ENCODE measurements at places on chromosomes 6 and 20.
A peak's percentile ranks its signal among the peaks of the same experiment; 100 is the strongest.

DNA sequence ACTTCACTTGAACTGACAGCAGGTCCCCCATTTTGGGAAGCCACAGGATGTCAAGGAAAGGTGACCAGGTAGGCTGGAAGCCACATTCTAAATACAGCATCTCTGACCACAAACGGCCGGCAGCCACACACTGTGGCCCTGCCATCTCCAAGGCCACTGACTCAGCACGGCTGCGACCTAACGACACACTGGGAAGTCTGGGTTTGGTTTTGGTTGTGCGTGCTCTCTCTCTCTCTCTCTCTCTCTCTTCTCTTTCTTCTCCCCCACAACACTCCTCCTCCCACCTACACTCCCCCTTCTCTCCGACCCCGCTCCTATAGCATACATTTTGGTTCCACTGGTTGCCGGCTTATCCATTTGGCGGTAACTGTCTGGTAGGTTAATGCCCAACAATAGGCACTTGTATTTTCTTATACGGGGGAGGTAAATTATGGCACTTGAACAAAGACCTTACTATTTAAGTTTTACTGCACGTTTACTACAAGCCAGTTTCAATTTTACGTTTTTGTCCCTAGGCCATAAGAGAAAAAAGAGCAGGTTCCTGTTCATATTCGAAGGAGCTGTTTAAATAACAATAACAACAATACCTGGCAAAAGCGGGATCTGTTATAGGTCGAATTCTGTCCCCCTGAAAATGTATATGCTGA lies 103.6 kb downstream of the GMDS start:
- DNase-seq = no peak

DNA sequence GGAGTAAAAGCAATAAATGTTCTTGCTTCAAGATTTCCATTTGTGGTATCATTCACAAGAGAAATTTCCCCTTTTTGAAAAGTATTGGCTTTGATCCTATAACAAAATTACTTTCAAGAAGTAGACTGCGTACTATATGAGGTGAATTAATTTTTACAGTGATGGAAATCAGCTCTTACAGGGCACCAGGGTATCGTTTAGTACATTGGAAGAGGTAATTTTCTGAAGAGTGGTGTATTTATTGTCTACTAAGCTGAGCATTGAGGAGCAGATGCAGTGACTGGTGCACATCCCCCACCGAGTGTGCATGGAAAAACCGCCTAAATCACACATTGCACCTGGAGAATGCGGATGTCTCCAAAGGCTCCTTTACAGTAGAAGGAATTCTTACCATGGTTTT lies 209.5 kb downstream of the SAMD5 start:
- no peak for DNase-seq

DNA sequence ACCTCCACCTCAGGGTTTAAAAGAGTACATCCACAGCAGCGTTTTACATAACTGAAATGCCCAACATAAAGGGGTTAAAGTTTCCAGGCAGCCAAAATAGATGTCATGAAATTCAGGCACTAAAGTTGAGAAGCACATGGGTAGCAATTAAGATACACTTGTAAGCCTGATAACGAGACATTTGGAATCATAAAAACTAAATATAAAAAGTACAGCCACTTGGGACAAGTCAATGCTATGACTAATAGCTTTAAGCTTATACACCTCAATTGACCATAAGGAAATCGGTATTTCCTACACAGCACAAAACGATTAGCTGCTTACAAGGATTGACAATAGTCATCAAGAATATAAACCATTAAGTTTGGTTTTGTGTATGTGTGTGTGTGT lies 11.8 kb downstream of the LOC128125822 start:
- DNase-seq = no peak

DNA sequence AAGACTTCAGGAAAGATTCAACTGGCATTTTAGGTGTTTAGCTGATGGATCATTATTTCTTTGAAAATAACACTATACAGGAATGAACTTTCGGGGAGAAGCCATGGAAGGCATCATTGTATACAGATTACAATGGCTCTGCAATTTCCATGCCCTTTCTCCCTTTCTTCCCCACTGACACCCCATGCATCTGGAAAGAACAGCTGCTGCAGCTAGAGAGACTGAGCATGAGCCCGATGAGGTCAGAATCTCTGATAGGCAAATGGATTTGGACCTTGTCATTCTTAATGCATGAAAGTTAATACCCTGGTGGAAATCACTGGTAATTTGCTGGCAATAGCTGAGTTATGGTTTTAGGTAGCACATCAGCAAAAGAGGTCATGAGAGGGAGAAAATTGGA lies 54.8 kb downstream of the BTBD3 start:
- no peak for DNase-seq

GRCh38 chr6:6629402-6629801 lies 40.9 kb downstream of the LY86 start:
- DNase-seq = no peak

- no peak for DNase-seq
These were observed 140.3 kb downstream of the DLL1 start for GRCh38 chr6:170150590-170150945.

DNA sequence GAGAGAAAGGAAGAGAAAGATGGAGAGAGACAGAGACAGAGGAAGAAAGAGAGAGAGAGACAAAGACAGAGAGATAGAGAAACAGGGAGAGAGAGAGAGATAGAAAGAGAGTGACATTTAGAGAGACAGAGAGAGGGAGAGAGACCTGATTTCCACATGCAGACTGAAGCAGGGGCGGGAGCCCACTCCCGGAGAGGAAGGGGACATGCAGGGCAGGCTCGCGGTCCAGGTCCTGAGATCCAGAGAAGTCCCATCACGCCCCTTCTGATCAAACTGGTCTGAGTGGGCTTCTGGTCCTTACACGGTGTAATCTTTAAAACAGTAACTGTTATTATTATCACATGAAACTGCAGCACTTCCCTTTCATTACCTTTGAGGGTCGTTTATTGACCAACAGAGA lies 62.2 kb downstream of the PHACTR3 start:
- DNase-seq = no peak

DNA sequence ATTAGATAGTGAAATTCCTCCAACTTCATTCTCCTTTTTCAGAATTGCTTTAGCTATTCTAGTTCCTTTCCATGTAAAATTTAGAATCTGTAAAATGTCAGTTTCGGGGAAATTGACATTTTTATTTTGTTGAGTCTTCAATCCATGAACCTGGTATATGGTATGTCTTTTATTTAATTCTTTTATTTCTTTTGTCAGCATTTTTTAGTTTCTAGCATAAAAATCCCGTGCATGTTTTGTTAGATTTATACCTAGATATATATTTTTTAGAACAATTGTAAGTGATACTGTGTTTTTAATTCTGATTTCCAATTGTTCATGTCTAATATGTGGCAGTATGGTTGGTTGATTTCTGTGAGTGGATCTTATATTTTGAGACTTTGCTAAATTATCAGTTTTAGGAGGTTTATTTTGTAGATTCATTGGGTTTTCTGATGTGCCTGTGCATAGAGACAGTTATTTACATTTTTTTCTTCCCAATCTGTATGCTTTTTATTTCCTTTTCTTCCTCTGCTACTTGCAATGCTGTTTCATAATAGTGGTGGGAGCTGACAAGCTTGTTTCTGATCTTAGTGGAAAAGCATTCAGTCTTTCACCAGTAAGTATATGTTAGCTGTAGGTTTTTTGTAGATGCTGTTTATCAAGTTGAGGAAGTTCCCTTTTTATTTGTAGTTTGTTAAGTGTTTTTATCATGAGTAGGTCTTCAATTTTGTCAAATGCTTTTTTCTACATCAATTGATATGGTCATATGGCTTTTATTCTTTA lies 13.7 kb downstream of the TAB2 start:
- DNase-seq = no peak

DNA sequence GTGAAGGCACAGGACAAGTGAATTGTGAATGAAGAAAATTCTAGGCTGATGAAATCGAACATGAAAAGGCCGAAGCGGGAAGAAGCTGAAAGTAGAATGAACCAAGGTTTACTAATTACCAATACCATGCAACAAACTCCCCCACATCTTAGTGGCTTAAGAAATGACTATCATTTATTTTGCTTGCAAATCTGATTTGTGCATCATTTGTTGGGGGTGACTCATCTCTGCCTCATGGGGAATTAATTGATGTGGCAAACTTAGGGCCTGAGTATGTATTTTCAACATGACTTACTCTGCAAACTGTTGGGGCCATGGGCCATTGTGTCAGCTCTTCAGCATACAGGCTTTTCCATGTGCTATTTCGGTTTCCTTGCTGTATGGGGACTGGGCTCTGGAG lies 26.8 kb downstream of the PPP1R14C start:
- DNase-seq = no peak

DNA sequence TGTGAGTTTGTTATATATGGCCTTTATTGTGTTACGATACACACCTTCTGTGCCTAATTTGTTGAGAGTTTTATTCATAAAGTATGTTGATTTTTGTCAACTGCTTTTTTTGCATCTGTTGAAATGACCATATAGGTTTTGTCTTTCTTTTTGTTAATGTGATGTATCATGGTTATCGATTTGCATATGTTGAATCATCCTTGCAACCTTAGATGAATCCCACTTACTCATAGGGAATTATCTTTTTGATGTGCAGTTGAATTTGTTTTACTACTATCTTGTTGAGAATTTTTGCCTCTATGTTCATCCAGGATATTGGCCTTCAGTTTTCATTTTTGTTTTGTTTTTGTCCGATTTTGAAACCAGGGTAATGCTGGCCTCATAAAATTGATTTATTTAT lies 45.7 kb upstream of the TPD52L1 start:
- DNase-seq = no peak

GRCh38 chr20:48203252-48203651 lies 418.0 kb upstream of the SULF2 start:
- DNase-seq = no peak

GRCh38 chr6:99285881-99286280 lies 63.6 kb downstream of the FAXC start:
- no peak for DNase-seq

GRCh38 chr6:56752009-56752408 lies 109.3 kb upstream of the DST start:
- no peak for DNase-seq

DNA sequence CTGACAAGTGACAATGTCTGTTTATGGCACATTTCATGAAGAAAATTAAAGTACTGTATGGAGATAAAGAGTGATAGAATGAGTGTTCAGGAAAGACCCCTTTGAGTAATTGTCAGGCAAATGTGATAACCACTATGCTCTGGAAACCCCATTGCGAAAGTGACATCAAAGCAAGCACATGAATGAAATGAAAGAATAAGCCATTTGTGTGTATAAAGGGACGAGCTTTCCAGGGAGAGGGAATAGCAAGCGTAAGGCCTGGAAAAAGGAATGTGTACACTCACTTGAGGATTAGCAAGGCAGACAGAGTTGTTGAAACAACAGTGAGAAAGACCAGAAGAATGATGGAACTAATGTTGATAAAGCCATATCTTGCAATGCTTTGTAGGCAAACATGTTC lies 490.0 kb downstream of the GRIK2 start:
- DNase-seq = no peak

DNA sequence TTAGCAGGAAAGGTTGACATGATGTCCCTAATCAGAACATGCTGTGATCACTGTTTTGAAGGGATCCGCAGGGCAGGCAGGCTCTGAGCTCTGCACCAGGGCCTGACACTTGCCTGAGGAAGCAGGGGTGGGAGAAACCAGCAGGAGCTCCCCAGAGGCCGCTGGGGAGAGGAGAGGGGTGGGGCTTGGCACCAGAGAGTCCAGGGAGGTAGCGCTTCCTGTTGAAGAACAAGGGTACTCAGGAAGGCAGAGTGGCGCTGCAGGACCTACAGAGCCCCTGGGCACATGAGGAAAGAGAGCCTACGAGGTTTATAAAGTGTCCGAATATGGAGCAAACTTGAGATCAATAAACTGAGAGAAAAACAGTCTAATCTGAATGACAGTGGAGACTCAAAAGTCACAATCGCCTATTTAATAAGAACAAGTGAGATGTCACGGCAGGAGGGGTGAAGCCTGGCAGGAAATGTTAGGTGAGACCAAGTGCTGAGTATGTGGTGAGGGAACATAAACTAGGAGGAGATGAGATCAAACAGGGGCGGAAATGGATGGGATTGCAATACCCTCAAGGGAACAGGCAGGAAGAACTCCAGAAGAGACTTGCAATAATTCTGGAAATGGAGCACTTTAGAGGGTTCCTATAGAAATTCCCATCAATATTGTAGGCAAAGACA lies 5.8 kb upstream of the TBXT start:
- peak; percentile 22 for DNase-seq

DNA sequence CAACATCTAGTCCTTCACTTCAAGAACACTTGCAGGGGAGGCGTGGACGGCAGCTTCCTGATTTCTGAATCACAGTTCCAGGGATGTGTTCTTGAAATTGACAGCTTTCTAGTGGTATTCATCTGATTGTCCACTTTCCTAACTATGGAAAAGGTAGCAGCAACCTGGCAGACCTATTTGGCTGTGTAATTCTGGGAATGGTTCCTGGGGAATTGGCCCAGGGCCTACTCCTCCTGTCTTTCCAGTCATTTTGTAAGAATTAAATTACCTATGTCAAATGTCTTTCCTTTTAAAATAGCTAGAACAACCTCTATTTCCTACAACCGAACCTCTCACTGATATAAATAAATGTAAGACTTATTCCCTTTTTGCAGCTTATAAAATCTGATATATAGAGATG lies 85.5 kb upstream of the RSPO3 start:
- DNase-seq = no peak

- no peak for DNase-seq
These were observed 76.7 kb downstream of the RREB1 start for GRCh38 chr6:7184502-7184901.

DNA sequence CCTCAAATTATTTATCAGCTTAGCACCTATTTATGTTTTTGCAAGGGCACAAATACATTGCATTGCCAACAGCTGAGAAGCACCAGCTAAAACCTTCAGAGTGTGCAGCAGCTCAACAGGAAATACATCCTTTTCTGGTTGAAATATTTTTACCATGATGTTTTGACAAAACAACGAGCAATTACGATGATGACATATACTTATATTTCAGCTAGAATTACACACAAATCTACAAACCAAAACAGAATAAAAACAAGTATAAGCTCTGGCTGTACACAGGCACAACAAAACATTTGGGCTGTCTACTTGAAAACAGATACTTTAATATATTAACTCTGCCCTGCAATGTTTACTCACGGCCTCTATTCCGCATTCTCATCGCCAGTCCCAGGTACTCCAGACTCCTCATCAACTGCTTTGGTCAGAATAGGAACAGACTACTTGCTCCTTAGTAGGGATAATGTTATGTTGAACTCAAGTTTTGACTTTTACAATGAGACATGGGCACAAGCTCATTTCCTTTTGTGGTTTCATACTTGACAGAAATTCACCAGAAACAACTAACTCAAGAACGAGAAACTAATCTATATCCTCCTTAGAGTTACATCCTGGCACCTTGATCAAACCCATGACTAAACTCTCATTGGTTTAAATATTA lies 377.6 kb downstream of the ESR1 start:
- DNase-seq = peak; percentile 0

GRCh38 chr20:19761326-19761725 lies 3.3 kb downstream of the RIN2 start:
- DNase-seq = no peak
